Stimulated activated CD4-positive, alpha-beta T cell treated with anti-CD3 and anti-CD28 coated beads, Interleukin-1b, Interleukin-23, amount 100 ng/mL, for 4 hours (primary cell): ENCODE measurements at places on chromosomes 16 and 17.

DNA sequence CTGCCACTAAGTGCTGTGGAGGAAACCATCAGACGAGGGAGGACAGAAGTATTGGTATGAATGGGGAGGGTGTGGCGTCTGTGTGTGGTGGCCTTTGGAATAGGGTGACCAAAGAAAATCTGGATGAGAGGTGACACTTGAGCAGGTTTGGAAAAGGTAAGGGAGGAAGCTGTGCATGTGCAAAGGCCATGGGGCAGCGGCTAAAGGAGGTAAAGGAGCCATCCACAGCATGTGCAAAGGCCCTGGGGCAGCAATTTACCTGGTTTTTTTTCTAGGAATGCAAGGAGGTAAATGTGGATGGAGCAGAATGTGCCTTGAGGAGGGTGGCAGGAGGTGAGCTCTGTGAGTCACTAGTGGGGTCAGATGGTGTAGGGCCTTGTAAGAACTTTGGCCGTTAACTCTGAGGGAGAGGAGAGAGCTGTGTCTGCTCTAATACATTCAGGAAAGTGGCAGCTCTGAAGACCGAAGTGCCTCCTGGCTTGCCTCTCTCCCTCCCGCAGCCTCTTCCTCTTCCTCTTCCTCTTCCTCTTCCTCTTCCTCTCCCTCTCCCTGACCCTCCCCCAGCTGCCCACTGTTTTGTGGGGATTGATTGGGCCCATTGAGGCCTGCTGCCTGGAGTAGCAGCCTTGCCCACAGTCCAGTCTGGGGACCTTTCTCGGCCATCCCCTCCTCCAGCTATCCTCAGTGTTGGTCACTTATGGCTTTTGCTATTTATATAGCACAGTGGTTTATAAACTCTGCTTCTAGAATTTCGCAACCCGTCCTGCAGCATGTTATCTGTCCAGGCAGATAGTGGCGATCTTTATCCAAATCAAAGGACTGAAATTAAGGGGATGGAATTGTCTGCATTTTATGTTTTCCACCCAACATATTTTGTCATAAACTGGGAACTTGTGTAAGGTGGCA lies 38.7 kb downstream of the CMIP start:
- no peak for DNase-seq

DNA sequence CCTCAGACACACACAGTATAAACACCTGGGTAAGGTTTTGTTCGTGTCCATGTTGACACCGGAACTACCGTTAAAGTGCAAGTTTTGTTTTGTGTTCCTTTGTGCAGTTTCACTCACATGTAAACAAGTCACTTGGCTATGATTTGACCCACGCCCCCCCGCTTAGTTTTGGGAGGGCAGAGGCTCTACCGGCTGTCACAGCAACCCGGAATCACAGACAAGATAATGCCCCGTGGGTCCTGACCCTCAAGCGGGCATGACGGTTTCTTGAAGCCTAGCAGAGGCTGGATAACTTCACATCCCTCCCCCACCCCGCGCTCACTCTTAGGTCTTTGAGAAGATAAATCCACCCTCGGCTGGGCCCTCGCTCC lies 1.7 kb downstream of the RASD1 start:
- DNase-seq: no peak

DNA sequence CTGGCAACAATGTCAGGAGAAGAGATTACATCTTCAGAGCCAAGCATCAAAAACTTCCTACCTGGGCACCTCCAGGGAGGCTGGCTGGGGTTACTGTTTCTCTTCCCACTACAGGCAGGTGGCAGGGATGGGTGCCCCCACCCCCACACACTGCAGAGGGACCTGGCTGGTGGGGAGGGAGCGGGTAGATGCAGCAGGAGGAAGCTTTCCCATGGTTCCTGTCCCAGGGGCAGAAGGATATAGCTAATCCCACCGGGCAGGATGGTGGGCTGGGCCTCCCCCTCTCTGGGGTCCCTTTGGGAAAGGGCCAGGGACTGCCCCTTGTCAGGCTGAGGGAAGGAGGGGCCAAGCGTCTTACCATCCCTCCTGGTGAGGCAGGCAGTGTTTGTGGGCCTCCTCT lies 16.7 kb upstream of the MTMR4 start:
- no peak for DNase-seq

DNA sequence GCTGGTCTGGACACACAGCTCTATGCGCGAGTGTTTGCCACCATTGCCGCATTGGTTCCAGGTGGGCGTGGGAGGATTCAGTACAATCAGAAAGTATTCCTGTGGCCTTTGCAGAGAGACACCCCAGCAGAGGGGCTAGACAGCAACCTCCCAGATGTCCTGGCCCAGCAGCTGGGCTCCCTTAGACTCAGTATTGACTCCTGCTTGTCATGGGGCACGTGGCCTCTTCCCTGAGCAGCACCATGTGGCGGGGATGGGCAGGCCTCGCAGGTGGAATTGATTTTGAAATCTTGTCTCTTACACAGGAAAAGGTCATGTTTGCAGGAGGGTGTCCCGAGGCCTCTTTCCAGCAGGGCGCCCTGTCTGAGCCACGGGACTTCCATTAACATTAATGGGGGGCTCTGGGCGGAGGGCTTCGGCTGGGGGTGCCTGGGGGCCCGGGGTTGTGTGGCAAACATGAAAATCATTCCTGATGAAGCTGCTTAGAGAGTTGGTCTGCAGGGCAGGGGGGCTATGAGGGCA lies 96.4 kb downstream of the C16orf78 start:
- DNase-seq: no peak

DNA sequence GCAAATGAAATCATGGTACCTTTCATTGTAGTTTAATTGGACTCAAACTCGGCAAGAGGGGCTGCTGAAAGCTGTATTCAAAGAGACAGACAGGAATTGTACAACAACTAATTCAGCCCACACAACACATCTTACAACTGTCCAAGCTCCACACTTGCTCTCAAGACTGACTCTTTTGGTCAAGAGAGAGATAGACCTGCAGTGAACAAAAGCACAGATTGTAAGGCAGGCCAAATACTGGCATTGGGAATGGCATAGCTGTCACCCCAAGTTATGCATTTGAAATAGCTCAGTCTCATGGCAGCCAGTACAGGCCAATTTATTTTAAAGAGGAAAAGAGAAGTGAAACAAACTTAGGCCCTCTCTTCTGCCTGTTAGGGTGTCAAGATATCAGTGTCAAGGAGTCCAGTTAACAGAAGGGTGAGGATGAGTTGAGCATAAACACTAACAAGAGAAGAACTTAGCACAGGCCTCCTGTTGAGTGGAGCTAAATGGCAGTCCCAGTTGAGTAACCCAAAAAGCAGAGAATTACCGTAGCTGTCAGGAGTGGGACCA lies 215.7 kb downstream of the IRX3 start:
- no peak for DNase-seq

DNA sequence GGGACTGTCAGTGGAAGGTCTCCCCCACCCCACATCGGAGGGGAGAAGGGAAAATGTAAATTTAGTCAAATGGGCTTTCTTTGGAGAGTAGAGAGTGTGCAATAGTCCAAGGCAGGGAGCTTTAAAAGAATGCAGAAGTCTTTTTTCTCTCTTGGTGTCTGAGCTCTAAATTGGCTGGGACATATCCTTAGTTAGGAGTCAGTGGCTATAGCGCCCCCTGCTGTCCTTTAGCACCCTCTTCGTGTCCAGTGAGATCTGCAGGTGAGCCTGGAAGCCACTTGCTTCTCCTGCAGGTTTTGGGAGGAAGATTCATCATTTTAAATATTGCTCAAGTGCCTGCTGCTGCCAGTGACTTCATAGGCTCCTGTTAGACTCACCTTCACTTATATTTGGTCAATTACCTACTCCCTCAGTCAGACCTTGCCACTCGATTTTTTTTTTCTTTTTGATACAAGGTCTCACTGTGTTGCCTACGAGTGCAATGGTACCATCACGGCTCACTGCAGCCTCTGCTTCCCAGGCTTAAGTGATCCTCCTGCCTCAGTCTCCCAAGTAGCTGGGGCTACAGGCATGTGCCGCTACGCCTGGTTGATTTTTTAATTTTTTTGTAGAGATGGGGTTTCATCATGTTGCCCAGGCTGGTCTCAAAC lies 174.8 kb downstream of the PRKCB start:
- DNase-seq: peak; percentile 69

- DNase-seq: no peak
These were observed 15.8 kb downstream of the GPRC5C start for GRCh38 chr17:74447628-74448159.

- DNase-seq: no peak
These were observed 75.8 kb upstream of the RPH3AL start for GRCh38 chr17:428414-428813.

DNA sequence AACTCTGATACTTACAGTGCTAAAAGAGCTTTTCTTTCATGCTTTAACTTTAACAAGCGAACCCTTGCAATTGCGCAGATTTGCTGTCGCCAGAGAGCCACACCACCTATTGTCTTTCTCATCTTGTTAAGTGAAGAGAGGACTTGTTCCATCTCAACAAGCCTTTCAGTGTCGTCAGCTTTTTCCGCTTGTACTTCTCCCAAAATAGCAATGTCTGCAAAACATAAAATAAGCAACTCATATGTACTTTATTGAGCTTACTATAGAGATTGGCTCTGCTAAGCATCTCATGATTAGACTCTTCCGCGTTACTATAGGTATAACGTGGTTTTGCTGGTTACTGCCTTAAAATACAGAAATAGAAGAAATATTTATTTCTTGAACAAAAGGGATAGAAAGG lies 51.9 kb downstream of the ABCA8 start:
- no peak for DNase-seq

DNA sequence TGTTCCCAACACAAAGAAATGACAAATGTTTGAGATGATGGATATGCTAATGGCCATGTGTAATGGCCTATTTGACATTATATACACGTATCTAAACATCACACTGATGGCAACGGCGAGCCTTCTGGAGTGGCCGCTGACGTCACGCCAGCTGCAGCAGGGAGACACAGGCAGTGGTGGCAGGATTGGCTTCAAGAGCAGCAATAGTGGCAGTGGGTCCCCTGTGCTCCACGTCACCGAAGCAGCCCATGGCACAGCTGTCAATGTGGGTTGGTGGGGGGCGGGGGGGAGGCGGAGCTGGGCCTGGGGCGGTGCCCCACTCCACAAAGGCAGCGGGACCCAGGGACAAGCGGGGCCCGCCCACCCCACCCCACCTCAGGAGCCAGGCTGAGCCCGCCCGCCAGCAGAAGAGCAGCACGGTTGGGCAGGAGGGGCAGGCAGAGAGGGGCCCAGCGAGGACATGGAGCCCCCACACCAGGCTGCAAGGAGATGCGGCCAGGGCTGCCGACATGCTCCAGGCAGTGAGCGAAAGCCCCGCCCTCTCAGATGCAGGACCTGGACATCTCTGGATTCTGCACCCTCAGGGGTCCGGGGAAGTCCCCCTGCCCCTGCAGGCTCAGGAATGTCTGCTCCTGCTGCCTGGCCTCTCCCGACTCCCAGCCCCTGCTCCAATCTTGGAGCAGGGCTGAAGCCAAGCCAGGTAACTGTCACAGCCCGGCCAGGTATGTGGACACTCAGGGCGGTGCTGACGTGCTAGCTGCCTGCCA lies 64.6 kb downstream of the USP32 start:
- DNase-seq: no peak

DNA sequence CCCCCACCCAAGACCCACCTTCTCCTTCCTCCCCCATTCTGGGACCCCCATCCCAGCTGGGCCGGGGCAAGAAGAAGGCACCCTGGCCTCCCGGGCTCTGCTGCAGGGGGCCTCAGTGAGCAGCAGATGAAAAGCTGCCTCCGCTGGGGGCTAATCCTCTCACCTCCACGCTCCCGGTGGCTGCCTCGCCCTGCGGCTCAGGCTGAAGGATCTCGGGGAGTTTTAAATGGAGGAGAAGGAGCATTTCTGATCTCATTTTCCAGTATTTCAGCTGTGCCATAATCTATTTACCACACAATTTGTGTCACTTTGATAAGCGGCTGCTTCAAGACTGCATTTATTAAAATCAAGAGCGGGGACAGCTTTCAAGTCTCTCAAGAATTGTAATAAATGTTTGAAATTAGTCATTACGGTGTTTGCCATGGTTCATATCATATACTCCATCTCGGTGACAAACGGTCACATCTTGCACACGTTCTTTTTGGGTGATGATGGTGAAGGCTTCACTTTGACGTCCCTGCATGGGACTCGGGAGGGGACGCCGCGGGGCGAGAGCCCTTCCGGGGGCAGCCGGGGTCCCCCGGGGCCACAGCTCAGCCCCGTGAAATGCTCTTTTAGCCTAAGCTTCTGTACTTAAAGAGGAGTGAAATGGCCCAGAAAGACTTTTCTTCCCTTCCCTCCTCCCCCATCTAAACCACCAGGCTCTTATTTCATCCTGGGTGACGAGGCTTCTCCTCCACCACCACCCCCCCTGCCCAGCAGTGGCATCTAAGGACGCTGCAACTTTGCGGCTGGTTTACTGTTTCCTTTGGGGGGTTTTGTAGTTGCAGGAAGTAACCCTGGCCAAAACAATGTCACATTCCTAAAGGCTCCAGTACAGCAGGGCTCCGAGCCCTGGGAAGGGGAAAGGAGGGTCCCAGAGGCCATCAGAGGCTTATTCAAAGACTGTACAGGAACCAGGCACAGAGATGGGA lies 313.1 kb upstream of the TNRC6C start:
- DNase-seq: no peak

- DNase-seq: no peak
These were observed 11.7 kb downstream of the GAA start for GRCh38 chr17:80113033-80113484.

- no peak for DNase-seq
These were observed 1.7 kb upstream of the TAF15 start for GRCh38 chr17:35807371-35808144.

DNA sequence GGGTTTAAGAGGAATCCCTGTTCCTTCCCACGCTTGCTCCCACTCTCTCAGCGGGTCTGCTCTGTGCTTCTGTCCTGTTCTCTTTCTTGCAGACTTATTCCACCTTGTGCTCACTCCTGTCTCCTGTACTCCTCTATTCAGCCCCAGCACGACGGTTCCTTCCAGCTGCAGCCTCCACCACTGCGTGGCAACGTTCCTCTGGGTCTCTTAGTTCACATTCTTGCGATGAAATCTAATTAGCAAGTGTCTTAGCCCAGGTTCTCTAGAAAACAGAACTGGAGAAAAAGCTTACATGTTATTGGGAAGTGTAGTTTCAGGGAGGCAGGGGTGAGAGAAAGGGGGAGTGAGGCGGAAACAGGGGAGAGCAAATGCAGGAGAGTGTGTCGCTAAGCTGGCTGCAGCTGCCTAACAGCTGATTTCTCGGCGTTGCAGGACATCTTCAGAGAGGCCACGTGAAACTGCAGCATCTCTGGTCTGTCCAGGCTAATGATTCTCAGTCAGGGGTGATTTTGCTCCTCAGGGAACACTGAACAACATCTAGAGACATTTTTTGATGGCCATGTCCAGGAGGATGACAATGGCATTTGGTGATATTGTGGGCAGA lies 213.2 kb upstream of the NLRP1 start:
- no peak for DNase-seq

- DNase-seq: no peak
These were observed 194.9 kb upstream of the CDH5 start for GRCh38 chr16:66171578-66171977.

DNA sequence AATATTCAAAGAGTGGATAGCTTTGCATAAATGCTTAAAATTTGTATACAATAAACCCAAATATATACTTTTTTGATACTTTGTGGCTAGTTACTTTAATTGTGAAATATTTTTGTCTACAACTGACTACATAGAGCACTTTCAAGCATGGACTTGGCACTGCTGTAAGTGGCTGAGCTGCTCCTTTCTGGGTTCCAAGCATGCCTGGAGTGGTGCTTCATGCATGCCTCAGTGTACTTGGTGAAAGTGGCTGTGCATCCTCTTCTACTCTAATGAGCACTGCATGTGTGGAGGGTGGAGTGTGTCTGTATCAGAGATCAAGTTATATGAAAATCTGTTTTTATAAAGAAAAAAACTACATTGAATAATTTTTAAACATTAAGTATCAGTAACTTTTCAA lies 94.1 kb downstream of the OMG start:
- no peak for DNase-seq
